K562 (cell line): ENCODE measurements at places on chromosomes 3 and 15.

- H3K27ac ChIP-seq = no peak overlapping the region
- no peaks in the 10 kb centered on the region for H3K4me1 ChIP-seq
- H3K27me3 ChIP-seq = no peaks in the 10 kb centered on the region
- H3K36me3 ChIP-seq = no peaks in the 10 kb centered on the region
- no peak for DNase-seq
- H3K4me3 ChIP-seq = no peak overlapping the region
These were observed 171.0 kb upstream of the NECTIN3 start for GRCh38 chr3:110900576-110900975.

- H3K4me3 ChIP-seq = no peak overlapping the region
- H3K36me3 ChIP-seq = no peaks in the 10 kb centered on the region
- peak; percentile 41 for DNase-seq
- H3K4me1 ChIP-seq = peaks cover 5% of the 10 kb centered on the region; the same call in 2 of the 3 replicates
- no peaks in the 10 kb centered on the region for H3K27me3 ChIP-seq
These were observed 21.6 kb downstream of the CCDC80 start for GRCh38 chr3:112619295-112619694.

DNA sequence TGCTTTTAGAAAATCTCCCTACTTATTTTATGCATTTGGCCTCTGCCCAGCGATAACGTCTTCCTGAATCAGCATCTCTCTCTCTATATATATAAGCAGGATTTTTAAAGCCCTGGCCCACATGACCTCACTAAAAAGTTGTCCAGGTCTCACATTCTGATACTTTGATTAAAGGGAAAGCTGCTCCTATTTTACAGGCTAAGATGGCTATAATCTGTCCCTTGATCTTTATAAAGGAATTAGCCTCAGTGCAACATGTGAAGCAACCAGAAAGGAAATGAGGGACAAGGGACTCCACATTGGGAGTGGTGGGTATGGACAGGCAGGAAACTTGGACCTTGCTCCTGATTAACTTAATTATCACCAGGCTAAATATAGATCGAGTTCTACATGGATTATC lies 25.6 kb upstream of the MUC13 start:
- DNase-seq = no peak
- no peaks in the 10 kb centered on the region for H3K27me3 ChIP-seq
- H3K36me3 ChIP-seq = no peaks in the 10 kb centered on the region

DNA sequence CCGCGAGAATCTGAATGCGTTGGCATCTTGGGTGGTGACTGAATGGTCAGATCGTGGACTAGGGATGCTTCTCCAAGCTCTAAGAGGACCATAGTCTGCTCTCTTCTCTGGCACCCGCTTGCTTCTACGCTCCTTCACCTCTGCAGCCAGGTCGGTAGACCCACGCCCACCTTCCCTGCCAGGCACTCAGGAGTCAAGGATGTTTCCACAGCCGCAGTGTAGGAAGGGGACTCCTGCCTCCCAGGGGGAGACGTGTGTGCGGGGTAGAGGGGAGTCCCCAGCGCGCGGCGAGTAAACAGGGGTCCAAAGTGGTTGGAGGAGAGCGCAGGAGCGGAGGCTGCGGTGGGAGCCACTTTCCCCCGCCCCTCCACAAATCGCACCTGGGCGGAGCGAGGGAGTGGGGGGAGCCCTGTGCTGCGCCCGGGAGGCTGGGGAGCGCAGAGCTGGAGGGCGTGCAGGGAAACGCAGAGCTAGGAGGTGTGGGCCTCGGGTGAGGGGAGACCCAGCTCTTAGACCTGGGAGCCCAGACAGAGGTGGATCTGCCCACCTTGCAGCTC lies 1.7 kb downstream of the LRRC3B start:
- H3K27me3 ChIP-seq = no peaks in the 10 kb centered on the region
- no peak overlapping the region for H3K4me3 ChIP-seq
- DNase-seq = no peak
- no peaks in the 10 kb centered on the region for H3K4me1 ChIP-seq
- H3K36me3 ChIP-seq = no peaks in the 10 kb centered on the region

DNA sequence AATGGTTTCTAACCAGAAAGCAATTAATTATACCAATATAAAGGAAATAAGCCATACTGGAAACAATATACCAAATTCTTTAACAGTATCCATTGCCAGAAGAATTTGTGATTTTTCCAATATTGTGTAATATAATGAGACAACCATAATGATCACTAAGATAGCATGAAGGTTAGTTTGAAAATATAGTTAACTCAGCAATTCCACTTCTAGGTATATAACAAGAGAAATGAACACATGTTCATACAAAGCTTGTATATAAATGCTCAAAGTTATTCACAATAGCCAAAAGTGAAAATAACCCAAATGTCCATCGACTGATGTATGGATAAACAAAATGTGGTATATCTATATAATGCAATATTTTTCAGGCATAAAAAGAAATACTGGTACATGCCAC lies 369.1 kb downstream of the TBC1D5 start:
- no peak overlapping the region for H3K27ac ChIP-seq
- H3K4me1 ChIP-seq = no peaks in the 10 kb centered on the region
- DNase-seq = no peak
- no peak overlapping the region for H3K4me3 ChIP-seq
- H3K27me3 ChIP-seq = no peaks in the 10 kb centered on the region
- H3K36me3 ChIP-seq = no peaks in the 10 kb centered on the region
